ENCODE measurements at places on chromosomes 1 and 21. TPM values are rescaled to one million over a fixed set of nuclear protein-coding genes. Genes with fewer than 3 reads are reported as not detected.

The GNAT2 gene
- total RNA-seq, result not detected

The KRTAP11-1 gene
- not detected for total RNA-seq

The AK2 gene
- total RNA-seq, result 137 TPM

The UTP11 gene
- total RNA-seq, result 30.7 TPM

The SLC25A34 gene
- 4.8 TPM for total RNA-seq

The FCN3 gene
- 2.4 TPM for total RNA-seq

The TFF3 gene
- 0.77 TPM for total RNA-seq

The IL10 gene
- 0.65 TPM for total RNA-seq

The OR10J1 gene
- not detected for total RNA-seq

The S100A1 gene
- 2,291 TPM for total RNA-seq

The CRYZL1 gene
- 15.2 TPM for total RNA-seq

The GCSAML gene
- total RNA-seq, result not detected

DNA sequence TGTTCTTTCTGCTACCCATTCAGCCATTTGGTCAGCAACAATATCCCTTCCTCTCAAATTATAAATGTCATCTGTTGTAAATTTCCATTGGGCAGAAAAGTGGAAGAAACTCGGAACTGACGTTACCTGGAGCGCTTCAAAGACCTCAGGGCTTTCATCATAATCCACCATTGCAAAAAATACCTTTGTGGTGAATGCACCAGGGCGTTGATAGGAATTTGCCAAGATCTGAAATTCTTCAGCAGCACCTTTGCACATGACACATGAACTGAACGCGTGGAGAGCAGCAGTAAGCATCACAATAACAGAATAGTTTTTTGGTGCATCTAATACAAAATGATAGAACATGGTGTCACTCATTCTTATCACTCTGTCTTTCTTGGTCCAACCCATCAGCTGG is 3.1 kb upstream of the TEKT2 start:
- no peak for DNase-seq

DNA sequence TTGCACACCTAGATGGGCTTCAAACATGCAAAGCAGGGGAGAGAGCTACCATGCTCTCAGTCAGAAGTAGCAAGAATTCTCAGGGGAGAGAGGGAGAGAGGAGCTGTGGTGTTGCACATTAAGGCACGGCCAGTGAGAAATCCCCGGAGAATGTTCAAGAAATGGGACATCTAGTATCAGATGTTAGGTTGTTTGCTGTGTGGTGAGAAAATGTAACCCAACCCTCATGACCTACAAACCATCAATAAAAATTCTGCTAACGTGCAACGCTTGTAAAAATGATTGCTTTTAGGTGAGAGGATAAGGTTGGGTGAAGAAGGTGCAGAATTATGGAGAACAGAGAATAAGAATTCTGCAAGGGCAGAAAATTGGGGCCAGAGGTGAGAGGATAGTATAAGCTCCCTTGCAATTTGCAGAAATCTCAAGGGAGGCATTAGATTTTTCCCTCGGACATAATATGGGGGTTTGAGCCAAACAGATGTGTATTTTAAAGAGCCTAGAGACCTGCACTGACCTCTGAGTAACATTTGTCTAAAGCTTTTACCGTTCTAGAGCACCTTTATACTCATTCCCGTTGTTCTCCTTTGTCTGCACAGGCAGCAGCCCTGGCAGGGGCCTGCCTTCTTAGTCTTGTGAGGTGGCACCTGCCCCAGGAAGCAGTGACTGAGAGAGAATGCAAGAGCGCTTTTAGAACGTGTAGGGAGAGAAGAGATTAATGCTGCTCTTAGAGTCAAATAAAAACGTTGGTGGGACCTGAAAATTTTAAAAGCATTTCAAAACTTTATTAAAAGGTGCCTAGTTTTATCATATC is 25.4 kb upstream of the KIAA0040 start:
- DNase-seq, result no peak

GRCh38 chr1:108017698-108018097 is 52.7 kb upstream of the VAV3 start:
- no peak for DNase-seq

GRCh38 chr1:217747156-217747769 is 116.1 kb downstream of the SPATA17 start:
- no peak for DNase-seq

- DNase-seq, result no peak
Observed at GRCh38 chr1:225755671-225756319, 21.8 kb upstream of the SRP9 start.

GRCh38 chr1:226223786-226224244 is 351 bp downstream of the MIXL1 start:
- DNase-seq, result no peak

DNA sequence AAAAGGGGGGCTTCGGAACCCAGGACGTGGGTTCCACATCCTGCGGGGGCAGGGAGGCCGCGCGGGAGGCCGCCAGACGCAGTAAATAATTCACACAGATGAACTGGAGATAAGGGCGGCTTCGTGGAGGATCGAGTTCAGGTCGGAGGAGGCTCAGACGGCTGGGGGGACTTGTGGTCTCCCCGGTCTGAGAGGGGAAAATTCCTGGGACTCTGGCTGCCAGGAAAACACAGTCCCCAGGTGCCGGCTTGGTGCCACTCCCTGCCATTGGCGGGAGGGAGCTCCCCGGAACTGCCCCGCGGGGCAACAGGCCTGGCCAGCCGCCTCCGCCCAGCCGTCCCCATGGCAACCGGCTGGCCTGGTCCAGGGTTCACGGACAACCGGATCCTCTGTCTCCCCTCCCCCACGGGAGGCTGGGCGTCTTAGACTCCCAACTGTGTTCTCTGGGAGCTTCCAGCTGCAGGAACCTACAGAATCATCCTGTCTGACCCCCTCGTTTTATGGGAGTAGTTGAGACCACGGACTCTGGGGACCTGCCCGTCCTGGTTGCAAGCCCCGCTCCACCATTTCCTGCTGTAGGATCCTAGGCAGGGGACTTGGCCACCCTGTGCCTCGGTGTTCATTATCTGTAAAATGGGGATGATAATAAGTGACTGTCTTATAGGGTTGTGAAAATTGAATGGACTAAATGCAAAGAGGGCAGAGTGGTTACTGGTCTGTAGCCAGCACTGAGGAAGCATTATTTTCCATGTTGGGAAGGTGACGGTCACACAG is 9.6 kb downstream of the CAMK2N1 start:
- DNase-seq, result peak; percentile 50

DNA sequence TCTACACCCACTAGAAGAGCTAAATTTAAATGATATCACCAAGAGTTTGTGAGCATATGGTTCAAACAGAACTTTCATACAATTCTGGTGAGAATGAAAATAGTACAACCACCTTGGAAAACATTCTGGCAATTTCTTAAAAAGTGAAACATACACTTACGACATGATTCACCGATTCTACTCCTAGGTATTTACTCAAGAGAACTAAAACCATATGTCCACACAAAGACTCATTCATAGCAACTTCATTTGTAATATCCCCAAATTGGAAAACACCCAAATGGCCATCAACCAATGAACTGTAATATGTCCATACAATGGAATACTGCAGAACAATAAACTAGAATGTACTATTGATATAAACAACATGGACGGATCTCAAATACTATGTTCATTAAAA is 51.2 kb upstream of the ADAM30 start:
- no peak for DNase-seq

GRCh38 chr1:214438075-214438474 is 113.3 kb downstream of the PTPN14 start:
- DNase-seq, result peak; percentile 46

DNA sequence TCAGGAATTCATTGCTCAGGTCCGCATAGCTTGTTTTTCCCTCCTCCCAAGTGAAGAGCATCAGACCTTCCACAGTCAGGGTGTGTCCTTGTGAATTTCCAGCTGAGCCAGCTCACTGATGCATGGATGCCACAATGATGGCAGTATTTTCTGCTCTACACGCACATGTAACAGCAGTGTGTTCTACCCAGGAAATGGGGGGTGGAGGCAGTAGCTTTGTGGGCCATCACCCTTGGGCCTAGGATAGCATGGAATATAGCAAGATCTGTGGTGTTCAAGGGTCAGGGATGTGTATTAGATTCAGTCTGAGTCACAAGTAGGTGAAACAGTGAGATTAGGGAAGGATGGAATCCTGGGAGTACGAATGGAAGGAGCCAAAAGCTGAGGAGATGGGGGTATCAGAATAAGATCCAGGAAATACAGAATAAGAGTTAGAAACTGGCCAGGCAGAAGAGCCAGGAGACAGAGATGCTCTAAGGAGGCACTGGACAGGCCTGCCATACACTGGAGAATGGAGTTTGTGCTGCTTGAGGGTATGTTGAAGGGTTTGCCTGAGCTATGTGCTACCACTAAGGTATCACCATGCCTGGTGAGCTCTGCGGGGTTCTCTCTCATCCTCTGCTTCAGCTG is 90.6 kb upstream of the CNIH3 start:
- DNase-seq, result no peak

DNA sequence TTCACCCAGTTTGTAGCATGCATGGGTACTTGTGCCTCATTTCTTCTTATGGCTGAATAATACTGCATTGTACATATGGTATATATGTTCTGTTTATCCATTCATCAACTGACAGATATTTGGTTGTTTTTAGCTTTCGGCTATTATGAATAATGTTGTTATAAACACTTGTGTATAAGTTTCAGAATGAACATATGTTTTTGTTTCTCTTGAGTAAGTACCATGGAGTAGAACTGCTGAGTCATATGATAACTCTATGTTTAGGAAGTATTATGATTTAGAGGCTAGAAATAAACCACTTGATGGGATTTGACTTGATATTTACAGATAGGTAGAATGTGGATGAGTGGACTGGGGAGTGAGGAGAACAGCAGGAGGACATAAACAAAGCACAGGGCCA is 48.6 kb downstream of the WNT2B start:
- no peak for DNase-seq

- DNase-seq, result no peak
Observed at GRCh38 chr1:47968556-47968888, 28.7 kb downstream of the TRABD2B start.

GRCh38 chr1:119388450-119388849 is 19.9 kb downstream of the HAO2 start:
- DNase-seq, result no peak

DNA sequence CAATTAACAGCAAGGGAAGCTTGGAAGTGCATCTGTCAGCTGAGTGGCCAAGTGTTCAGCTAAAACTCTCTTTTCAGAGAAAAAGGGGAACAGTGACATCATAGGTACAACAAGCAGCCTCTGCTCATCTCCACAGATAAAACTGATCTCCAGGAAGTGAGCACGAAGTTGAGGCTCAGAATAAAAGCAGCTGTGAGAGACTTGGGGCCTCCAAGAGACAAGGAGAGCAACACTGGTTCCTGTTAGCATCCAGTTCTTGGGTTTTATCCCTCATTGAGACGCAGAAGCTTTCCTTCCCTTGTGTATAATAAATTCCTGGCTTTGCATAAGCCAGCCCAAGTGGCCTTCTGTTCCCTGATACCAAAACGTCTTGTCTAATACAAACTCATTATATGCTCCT is 20.0 kb upstream of the CNN3 start:
- no peak for DNase-seq

DNA sequence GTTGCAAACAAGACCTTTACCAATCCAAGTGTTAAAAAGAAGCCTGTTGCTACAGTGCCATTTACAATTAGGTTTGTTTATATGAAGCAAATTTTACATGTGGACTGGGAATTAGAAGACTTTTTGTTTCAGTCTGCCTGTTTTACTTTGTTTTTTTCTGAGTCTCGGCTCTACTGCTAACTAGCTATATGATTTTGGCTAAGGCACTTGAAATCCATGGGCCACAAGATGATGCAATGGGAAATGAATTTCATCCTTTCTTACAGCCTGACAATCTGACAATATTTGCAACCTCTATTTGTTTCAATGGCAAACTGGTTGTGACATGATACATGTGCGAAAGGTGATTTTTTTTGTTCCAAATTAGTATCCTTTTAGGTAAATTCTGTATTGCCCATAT is 3.7 kb upstream of the PEX11B start:
- DNase-seq, result no peak

DNA sequence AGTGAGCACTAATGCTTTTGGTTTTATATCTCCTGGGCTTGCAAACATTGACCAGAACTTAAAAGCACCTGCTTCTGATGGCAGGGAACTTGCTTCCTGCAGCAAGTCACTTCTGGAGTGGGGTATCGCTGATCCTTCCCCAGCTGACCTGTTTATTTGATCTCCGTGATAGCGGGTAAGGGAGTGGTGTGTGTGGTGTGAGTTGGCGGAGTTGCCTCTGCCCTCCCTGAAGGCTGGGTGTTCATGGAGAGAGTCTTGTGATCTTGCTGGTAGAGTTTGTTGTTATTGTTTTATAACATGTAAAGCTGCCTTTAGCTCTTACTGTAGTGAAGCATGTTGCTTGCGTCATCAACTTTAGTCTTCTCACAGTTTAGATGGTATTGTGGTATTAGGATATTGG is 3.9 kb downstream of the MFN2 start:
- DNase-seq, result no peak

All from heart left ventricle (tissue), 16 donors.